ENCODE measurements at places on chromosomes 2 and 18.

DNA sequence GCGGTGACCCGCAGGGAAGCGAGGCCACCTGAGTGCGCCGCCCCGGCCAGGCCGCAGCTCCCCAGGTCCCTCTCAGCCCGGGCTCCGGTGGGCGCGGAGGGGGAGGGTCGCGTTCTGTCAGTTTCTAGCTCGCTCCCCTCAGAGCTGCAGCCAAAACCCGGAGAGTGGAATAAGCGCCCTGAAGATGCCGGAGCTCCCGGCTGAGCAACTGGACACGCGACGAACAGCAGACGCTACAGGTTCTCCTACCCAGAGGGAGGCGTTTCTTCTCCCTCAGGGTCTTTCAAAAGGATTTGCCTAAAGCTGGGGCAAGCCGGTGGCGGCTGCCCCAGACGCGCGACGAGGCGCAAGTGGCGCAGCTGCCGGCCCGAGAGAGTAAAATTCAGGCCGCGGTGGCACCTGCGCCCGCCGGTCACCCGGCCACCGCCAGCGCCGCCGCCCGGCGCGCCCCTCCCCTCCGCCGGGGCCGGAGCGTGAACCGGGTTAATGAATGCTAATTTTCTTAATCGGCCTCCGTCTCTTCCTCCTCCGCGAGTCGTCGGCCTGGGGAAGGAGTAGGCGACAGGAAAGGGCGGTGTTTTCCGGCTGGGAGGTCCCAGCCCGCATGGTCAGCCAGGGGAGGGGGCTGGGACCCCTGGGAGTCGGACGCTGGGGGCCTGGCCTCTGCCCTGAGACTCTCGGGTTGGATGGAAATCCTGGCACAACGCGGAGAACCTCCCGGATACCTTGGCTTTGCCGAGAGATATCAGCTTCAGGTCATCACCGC, 845 bp upstream of the CDC42EP3 start:
- DNase-seq: peak; percentile 88

- no peak for DNase-seq
Observed at GRCh38 chr2:120819720-120820210, 84.1 kb downstream of the GLI2 start.

GRCh38 chr2:226037526-226037925, 638.0 kb downstream of the NYAP2 start:
- no peak for DNase-seq

GRCh38 chr2:218074031-218074430, 5.0 kb downstream of the RUFY4 start:
- DNase-seq: peak; percentile 60

DNA sequence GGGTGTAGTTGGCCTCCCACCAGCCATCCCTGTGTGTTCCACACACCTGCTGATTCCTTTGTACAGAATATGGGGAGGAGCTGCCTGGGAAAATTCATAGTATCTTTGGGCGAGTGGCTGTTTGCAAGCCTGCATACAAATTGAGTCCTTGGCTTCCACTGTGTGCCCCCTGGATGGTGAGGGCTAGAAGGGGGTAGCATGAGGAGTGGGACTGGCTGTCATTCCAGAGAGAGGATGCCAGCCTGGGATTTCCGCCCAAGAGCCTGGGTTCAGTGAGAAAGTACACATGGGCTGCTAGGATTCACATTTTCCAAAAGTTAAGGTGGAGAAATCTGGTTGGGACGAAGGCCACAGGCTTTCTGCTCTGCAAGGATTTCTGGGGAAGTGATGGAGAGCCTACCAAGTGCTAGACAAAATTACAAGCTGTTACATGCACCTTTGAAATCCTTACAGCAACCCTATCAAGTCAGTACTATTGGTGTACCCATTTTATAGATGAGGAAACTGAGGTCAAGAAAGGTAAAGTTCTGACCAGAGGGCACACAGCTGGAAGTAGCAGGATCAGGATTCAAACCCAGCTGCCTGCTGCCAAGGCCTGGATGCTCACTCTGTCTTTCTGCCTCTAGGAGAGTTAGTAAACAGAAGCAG, 606 bp upstream of the TOGARAM2 start:
- no peak for DNase-seq

GRCh38 chr18:61203151-61203550, 130.1 kb upstream of the CDH20 start:
- no peak for DNase-seq

DNA sequence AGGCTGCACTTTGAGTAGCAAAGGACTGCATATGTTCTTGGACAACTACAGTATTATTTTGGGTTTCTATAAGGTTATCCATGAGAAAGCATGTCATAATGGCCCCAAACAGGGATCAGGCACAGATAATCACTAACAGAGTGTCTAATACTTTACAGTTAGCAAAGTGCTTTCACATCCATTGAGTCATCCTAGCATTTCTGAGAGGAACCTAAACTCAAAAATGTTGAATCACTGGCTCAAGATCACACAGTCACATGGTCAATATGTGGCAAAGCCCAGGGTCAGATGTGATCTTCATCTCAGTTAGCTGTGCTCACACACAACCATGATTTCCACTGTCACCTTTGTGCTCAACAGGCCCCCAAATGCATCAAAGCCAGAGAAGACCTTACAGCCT, 156.1 kb upstream of the VRK2 start:
- DNase-seq: peak; percentile 70

GRCh38 chr2:164032995-164033394, 297.2 kb upstream of the FIGN start:
- no peak for DNase-seq
